ENCODE measurements at places on chromosomes 11 and 22.

GRCh38 chr11:120235024-120235628 lies 4.8 kb upstream of the POU2F3 start:
- peak; percentile 59 for DNase-seq

DNA sequence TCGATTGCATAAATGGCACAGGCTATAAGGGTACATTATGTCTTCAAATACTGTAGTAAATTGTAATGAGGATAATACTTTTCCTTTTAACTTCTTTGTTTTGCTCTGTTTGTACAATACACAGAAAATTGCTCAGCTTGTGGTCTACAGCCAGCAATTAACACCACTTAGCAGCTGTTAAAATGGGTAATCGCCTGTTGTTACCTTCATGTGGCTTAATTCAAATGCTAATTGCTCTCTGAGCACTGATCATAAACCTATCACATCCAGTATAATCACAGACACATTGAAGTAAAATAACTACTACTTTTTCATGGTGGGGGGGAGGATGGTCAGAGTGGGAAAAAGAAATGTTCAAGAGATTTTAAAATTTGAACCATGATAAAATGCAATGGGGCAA lies 1164.1 kb upstream of the CNTN5 start:
- peak; percentile 78 for DNase-seq

DNA sequence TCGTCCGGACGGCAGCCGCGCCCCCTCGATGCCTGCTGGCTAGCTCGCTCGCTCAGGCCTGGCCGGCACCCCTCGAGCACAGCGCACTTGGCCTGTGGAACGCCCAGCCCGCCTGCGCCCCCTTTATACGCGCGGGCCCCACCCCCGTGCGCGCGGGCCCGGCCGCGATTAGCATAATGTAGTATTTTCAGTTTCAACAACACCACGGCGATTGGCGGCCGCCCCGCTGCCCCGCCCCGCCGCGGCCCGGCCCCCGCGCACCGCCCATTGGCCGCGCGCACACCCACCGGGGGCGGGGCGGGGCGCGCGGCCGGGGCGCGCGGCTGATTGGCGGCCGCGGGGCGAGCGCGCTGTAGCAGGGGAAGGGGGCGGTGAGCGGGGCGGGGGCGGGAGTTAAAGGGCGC lies at the start of gene CDKN1C:
Gene CDKN1C (minus strand): TSS at position 98 of the 404 bp plus-strand sequence. CDS start 319 bp downstream, outside the sequence.
- peak; percentile 81 for DNase-seq

DNA sequence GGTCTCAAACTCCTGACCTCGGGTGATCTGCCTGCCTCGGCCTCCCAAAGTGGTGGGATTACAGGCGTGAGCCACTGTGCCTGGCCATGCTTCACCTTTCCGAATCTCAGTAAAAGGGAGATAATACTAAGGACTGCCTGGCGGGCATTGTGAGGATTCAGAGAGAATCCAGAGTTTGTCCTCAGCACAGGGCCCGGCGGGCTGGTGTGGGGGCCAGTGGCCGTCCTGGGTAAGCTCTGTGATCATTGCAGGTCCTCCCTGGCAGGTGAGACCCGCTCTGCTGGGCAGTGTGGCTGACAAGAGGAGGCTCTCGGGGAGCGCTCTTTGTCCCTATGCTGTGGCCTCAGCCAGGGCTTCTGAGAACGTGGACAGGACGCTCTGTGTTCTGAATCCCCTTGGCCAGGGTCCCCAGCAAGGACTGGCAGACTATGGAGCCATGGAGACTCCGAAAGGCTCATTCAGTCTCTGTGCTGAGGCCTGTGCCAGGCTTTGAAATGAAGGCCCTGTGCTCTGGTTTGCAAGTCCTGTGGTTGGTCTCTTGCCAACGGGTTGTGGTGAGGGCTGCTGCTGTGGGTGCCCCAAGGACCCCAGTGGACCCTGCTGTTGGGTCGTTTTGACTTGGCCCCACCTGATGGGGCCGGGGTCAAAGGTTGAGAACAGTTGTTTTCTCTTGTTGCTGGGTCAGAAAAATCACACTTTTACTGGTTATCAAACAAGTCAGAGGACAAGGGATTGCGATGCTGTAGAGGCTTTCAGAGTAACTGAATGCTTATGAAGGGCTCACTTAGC lies 2.1 kb downstream of the TPCN2 start:
- no peak for DNase-seq

DNA sequence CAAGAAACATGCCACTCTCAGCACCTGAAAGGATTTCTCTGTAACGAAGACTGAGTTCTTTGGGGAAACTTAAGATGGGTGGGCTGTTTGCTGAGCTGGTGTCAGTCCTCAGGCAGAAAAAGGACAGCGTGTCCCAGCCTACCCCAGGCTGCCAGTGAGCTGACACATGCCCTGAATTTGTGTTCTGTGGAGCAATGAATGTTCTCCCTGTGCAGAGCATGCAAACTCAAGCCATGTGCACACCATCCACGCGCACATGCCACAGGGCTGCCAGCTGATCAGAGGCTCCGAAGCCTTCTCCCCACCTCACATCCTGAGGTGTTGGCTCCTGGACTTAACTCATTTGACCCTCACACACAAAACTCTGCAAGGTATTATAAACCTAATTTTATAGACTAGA lies 104.9 kb downstream of the KCNC1 start:
- no peak for DNase-seq

GRCh38 chr11:2118677-2119076 lies 20.5 kb downstream of the IGF2 start:
- DNase-seq, result no peak

DNA sequence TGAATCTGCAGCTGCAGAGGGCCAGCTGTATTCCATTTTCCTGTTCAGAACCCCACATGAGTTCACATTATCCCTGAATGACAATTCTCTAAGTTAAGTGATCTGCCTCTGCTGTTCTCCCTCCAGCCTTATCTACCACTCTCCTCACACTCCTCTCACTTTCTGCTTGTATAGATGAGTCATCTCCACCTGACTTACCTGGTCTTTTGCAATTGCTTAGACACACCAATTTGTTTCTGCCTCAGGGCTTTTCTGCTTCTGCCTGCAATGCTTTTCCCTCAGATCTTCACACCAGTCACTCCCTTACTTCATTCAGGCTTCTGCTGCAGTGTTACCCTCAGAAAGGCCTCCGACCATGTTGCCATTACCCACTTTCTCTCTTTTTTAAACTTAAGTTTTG lies 118.1 kb downstream of the ATM start:
- no peak for DNase-seq

DNA sequence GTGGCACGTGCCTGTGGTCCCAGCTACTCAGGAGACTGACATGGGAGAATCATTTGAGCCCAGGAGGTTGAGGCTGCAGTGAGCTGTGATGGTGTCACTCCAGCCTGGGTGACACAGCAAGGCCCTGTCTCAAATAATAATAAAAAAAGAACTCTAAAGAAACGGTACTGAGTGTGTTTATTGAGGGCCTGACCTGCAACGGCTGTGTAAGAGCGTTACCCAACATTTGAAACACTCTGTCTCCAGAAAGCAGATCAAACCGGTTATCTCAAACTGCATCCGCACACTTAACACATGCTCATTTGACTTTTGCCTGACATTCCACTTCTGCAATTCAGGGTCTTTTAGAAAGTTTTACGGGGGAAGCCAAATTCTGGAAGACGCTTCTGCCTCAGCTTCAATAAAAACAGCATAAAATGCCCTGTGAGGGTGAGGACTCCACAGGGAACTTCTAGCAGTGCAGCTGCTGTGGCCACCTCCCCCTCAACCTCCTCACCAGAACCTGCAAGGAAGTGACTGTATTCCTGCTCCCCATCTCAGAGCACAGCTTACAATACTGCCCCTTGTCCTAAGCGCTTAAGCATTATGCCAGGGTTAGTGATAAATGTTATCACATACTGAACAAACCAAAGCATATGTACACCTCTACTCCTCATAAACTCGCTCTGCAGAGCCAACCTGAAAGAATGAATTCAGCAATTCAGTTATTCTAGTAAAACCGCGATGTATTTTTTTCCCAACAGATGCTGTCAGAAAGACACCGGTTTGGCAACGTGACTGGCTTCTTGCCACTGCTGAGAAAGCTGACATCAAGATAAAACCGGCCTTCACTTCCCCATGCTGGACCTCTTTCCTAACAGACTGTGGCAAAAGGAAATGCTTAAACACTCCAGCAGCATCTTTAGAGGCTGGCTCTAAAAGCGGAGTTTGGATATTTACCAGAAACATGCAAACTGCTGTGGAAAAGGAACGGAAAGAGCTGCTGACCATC lies 52.2 kb downstream of the PRDM10 start:
- no peak for DNase-seq

DNA sequence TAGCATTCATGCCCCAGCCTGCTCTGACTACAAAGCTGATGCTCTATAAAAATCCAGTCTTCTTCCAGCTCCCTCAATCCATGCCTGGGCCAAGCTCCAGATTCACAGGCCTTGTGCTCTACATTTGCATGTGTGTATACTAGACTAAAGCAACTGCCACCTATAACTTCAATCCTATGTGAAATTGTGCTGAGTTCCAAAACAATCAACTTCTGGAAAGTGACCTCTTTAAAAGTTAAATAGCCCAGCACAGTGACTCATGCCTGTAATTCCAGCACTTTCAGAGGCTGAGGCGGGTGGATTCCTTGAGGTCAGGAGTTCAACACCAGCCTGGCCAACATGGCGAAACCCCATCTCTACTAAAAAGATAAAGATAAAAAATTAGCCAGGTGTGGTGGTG lies 114.3 kb upstream of the ZC3H12C start:
- DNase-seq, result no peak

DNA sequence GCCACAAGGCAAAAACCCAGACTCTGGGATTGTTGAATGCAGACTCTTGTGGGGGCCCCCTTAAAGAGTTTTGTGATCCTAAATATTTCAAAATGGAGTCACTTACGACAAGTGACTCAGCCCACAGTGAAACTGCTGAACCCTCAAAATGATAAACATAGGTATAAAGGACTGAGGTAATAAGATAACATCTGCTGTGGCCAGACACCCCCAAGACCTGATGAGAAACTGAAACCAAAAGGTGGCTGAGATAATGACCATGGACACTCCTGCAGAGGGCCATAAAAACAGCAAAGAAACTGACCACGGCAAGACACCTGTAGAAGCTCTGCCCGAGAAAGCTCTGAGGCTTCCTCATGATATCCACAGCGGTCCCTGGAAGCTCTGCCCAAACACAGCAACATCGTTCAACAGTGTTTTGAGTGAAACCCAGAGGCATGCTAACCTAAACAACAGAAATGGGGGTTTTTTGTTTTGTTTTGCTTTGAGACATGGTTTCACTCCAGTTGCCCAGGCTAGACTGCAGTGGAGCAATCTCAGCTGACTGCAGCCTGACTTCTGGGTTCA lies 1.6 kb upstream of the PLAAT4 start:
- DNase-seq, result no peak

DNA sequence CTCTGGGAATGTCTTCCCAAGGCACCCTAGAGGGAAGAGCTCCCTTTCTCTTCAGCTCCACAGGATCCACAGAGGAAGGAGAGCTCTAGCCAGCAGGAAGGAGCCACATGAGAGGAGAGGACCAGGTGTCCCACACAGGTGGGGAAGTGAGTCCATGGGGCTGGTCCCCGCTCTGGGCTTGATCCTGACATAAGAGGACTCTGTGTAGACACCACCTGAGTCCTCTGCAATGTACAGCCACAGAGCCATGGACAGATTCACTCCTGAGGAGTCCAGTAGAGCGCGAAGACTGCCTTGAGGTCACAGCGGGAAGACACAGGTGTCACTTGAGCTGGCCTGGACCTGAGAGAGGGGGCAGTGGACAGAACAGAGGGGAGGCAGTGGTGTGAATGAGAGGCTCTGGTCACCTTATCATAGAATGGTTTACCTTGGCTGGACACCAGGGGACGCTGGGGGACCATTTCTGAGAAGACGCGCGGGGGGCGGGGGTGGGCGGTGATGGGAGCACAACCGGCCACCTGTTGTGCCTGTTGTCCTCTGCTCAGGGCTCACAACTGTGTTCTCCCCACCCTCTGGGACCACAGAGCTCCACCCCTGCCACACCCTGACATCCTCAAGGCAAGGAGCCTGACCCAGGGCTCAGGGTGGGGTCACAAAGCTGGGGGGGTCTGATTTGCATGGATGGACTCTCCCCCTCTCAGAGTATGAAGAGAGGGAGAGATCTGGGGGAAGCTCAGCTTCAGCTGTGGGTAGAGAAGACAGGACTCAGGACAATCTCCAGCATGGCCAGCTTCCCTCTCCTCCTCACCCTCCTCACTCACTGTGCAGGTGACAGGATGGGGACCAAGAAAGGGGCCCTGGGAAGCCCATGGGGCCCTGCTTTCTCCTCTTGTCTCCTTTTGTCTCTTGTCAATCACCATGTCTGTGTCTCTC lies 128.2 kb downstream of the ZNF280B start:
- DNase-seq, result no peak

- DNase-seq, result no peak
These were observed 329.1 kb downstream of the TMEM135 start for GRCh38 chr11:87366763-87367405.

DNA sequence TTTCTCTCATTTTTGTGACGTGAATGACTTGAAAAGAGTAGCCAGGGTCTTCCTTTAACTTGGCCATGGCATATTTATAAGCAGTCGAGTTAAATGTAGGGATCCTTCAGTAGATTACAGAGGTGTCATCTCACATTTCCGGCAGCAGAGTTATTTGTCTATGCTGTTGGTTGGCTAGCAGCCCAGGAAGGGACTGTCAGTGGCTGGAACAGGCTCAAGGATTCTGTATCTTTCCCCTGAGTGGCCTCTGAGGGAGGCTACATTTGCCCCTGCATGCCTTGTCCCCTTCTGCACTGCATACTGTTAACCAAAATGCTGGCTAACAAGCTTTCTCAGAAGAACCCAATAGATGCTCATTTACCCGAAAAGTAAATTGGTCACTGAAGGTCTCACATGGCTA lies 187.6 kb downstream of the PGR start:
- DNase-seq, result no peak

DNA sequence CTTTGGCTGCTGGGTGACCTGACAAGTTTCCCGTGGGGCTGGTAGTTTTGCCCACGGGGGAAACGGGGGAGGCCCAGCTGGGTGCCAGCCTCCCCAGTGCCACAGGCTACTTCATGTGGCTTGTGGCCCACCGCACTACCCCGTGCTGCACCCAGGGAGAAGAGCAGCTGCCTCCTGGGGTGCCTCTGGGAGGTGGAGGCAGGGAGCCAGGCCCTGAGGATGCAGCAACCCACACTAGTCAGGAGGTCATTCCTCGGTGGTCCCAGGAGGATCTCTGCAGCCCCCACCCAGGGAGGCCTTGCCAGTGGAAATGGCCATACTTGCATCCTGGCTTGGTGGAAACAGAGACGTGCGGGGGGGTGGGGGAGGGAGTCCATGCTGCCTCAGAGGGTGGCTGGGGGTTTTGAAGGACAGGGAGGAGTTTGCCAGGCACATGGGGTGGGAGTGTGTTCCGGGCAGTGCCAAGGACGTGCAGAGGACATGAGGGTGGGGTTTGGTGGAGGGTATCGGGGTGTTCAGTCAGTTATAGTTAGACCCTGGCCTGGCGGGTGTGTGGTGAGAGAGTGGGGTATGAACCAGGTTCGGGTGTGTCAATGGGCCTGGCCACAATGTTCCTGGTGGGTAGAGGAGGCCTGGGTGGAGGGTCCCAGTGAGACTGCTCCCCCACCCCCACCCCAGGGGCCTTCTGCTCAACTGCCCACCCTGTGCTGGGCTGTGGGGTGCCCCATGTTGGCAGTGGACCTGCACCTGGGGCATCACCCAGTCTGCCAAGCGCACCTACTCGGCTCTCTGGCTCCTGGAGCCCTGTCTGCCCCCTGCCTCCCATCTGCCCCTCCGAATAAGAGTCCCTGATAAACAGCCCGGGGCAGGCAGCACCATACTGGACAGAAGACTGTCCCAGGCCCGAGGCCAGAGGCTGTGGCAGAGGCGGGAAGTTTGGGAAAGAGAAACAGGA lies 3.8 kb downstream of the PIM3 start:
- DNase-seq, result no peak

GRCh38 chr11:63747011-63747410 lies 21.6 kb downstream of the ZFTA start:
- no peak for DNase-seq

GRCh38 chr11:127485541-127485940 lies 485.0 kb upstream of the KIRREL3 start:
- no peak for DNase-seq

- no peak for DNase-seq
These were observed 48.8 kb downstream of the ENDOD1 start for GRCh38 chr11:95138448-95138847.

All from NCI-H774 (cell line).